ENCODE measurements at places on chromosomes 5 and 9.

DNA sequence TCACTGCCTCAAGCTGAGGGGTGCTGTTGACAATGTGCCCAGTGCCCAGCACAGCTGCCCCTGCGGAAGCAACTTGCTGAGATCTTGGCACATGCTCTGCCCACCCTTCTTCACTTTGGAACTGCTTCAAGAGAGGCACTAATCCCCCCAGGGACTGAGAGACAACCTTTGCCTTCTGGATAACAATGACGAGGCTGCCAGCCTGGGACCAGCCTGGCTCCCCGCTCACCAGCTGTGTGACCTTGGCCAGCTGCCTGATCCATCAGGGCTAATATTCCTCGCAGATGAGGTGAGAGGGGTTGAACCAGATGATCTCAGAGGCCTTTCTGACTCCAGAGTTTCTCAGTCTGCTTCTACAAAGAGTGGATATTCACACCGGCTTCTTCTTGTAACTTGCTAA is 81.0 kb downstream of the SHB start:
- no peak for DNase-seq

DNA sequence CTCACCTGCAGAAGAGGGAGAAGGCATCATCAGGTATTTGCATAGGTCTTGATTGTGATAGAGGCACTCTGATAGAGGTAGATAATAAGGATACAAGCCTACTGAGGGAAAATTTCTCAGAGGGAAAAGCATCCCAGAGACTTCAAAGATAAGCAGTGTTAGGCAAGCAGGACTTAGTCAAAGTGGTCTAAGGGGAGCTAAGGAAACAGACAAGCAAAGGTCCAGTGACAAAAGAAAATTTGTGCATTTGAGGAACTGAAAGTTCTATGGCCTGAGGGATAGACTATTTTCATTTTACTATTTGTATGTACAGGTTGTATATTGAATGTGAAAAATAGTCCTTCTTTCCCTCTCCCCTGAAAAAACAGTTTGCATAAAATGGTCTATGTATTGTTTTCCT is 27.4 kb downstream of the OXCT1 start:
- no peak for DNase-seq

- DNase-seq = no peak
Measured at GRCh38 chr5:133441166-133441815, 171.1 kb downstream of the FSTL4 start.

DNA sequence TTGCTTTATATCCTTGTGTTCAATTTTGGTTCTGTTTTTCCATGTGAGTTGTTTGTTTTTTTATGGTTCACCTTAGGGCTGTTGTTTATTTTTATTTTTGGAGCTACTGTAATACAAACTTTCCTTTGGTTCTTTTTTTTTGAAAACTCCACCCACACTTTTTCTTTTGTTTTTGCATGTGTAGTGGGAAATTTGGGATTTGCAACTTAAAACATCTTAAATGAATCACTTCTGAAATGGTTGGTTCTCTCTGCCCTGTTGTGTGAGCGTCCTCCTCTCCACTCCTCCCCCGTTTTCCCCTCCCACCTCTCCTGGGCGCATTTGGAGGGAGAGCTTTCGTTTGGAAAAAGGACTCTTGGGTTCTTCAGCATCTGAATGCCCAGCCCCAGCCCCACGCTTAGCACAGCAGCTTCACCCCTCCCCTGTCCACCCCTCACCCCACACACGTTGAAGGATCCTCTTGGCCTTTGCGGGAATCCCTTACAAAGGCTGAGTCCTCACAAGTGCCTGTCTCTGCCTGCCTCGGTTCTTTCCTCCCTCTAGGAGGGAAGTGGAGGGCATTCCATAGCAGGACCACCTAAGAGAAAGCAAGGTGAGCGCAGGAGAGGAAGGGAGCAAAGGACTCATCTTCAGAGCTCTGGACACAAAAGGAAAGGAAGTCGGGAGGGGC is 67.2 kb downstream of the DMRT1 start:
- DNase-seq = no peak

DNA sequence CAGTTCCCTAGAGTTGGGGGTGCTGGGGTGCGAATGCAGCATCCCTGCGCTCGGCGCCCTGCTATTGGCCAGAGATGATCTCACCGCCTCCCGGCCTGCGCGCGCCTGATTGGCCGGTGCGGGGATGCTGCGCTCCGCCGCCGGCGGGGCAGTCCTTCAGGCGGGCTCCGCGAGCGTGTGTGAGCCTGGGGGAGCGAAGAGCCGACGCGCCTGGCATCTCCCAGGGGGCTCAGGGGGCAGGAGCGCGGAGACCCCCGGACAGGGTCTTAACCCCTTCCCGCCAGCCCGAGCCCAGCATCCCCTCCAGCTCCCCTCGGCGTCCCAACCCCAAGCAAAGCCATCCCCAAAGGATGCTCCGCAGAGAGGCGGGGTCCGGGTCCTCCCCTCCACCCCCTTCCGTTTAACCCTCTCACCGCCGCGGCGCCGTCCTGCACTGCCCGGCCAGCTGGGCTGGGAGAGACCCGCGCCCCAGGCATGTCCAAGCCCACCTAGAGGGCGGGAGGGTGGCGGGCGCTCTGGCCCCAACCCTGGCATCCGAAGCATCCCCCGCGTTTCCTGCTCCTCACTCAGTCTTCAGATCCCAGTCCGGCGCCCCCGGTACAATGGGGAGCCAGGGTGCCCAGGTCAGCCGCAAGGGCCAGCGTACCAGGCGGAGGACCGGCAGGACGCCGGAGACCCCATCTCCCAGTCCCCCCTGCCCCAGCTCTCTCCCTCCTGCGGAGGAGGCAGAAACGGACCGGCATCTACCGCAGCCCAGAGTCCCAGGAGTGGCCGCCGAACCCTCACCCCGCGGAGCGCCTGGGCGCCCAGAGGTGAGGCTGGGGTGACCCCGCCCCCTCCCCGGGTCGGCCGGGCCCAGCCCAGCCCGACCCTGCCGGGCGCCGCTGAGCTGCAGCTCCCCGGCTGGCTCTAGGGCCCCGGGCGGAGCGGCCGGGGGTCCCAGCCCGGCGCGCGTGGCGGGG is 19.3 kb upstream of the TOR2A start:
- DNase-seq = no peak

- no peak for DNase-seq
Measured at GRCh38 chr9:87479801-87480201, 17.9 kb upstream of the DAPK1 start.

GRCh38 chr9:123348317-123348992 is 7.5 kb upstream of the CRB2 start:
- no peak for DNase-seq

- no peak for DNase-seq
Measured at GRCh38 chr5:41156739-41157138, 56.6 kb downstream of the C6 start.

- no peak for DNase-seq
Measured at GRCh38 chr5:127066721-127067120, 6.6 kb downstream of the C5orf63 start.

DNA sequence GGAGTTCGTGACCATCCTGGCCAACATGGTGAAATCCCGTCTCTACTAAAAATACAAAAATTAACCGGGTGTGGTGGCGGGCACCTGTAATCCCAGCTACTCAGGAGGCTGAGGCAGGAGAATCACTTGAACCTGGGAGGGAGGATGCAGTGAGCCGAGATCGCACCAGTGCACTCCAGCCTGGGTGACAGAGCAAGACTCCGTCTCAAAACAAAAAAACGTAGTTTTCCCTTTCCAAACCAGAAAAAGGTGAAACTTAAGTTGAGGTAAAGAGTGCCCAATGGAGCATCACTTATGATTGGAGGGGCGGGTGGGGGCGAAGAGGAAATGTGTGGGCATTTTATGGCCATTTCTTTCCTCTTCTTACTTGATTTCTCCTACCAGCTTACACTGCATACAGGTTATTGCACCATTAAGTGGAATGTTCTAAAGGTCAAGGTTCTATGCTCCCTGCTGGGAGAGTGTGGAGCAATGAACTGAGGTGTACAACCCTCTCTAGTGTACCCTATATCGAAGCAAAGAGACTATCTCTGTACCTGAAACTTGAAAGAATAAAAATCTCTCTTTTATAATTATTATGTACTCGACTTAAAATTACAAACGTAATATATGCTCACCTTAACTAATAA is 136.2 kb downstream of the DEPDC1B start:
- DNase-seq = no peak

DNA sequence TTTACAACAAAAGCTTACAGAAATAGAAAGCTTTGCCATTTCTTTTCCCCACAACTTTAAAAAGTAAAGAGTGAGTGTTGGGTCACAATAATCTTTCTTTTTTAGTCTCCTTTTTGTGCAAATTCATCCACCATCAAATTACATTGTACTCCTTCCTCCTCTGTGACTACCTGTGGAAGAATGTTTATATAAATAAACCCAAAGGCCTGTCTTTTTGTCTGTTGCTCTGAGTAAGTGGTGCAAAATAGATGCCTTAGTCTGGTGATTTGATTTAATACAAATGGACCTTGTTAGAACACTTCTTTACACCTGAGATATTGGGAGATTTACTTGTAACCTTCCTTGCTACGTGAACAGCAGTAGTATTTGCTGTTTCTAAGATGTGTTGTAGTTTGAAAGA is 53.5 kb upstream of the TAF11L2 start:
- no peak for DNase-seq

- DNase-seq = no peak
Measured at GRCh38 chr9:98538626-98539031, 170.1 kb downstream of the GABBR2 start.

GRCh38 chr5:2505217-2505616 is 246.3 kb downstream of the IRX2 start:
- DNase-seq = no peak

DNA sequence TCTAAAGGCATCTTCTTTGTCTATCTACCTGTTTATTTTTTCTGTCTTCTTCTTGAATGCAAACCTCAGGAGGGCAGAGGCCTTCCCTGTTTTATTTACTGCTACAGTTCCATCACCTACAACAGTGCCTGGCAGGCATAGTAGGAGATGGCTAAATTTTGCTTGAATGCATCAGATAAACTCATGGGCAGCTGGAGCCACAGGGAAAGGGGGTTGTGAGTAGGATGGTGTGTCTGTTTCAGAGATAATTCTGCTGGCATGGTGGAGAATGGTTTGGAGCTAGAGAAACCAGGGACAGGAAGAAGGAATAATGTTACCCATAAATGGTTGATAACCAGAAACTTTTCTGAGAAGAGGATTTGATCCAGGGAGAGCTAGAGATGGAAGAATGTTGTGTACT is 189.8 kb upstream of the BRINP1 start:
- no peak for DNase-seq

DNA sequence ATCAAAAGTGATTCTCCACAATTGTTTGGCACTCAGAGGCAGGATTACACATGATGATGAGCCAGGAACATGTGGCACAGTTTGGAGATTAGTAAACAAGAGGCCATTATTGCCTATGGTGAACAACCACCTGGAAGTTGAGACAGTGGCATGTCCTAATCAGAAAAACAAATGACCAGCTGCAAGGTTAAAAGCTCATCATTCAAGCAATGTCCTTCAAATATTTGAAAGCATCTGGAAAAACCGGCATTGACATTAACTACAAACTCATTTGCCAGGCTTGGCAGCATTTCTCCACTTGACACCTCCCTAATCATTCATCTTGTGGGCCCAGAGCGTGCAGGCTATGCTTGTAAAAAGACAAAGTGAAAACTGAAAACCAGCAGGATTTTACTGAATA is 80.6 kb upstream of the MEGF10 start:
- no peak for DNase-seq

- DNase-seq = no peak
Measured at GRCh38 chr5:73031839-73032238, 76.0 kb downstream of the FCHO2 start.

GRCh38 chr5:102865171-102865509 is 110.0 kb downstream of the PAM start:
- no peak for DNase-seq

DNA sequence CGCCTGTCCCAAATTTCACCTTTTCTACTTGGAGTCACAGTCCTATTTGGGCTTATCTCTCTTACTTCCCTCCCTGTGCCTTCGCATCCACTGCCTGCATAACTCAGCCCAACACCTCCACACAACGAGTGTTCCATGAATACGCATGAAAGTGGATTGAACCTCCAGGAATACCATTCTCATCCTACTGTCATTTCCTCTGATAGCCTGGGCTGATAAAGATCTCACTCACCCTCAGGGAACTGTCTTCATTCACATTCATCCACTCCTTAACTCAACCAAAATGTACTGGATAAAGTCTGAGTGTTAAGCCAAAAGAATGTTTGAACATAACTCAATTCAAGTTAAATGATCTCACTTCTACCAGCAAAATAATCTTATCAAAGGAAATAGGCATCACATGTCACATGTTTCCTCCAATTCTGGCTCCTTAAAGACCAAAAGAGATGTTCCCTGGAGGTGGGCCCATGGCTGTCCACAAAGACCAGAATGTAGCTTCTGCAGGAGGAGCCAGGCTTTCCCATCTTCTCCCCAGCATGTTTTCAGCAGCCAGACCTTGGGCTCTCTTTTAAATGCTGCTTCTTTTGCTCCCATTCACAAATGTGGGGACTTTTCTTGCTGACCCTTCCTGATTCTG is 28.4 kb upstream of the TRIO start:
- DNase-seq = no peak

- no peak for DNase-seq
Measured at GRCh38 chr9:123112015-123112975, 78.8 kb downstream of the GPR21 start.

GRCh38 chr5:135895474-135896006 is at the start of gene IL9:
Gene IL9, minus strand, starts transcription at chr5:135895841. Its CDS starts 25 bp downstream, at chr5:135895816.
- no peak for DNase-seq

DNA sequence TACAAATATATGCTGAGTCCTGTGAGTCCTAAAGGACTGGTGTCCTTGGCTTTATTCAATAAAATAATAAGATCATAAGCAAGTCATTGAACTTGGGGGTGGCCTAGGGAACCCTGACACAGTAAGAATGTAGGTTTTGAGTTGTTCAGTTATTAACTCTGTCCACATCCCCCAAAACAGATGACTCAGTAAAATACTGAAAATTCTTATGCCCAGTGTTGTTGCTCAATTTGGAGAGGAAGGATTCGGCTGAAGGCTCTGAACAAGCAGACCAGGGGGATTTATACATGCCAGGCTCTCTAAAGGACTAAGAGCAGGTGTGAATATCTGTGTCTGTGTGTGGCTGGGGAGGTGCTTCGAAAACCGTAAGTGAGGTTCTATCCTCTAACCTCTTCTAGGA is 173.7 kb downstream of the RMI1 start:
- DNase-seq = no peak

- no peak for DNase-seq
Measured at GRCh38 chr5:110855961-110856360, 117.2 kb downstream of the SLC25A46 start.

DNA sequence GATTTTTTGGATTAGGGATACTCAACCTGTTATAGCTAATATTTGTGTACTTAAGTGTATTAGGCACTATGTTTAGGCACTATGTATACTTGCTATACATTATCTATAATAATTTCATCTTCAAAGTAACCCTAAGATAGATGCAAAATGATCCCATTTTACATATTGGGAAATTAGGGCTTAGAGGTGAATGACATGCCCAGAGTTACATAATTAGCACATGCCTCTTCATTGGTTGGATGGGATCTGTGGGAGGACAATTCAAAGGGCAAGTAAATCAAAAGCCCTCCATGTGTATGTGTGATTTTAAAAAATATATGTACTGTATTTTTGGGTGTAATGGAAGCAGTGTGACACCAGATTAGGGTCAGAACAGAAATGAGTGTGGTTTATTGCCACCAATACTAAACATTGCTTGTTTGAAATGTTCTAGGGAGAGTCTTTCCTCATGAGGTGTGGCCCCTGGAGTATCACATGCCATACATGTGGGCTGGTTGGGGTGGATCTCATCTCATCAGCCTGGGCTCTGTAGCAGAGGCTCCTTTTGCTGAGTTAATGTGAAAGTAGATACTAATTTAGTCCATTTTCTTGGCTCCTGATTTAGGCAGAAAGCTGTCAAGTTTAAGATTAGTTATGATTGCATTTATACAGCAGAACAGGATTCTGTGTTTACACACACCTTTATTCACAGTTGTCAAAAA is 5.5 kb downstream of the C9orf85 start:
- DNase-seq = no peak

- DNase-seq = no peak
Measured at GRCh38 chr9:18608371-18608770, 134.4 kb downstream of the ADAMTSL1 start.

Measured in urinary bladder (tissue), 4 donors.